ENCODE measurements at places on chromosomes 12 and 14.
A peak's percentile ranks its signal among the peaks of the same experiment; 100 is the strongest.

GRCh38 chr12:131692431-131692830 lies 18.5 kb upstream of the SFSWAP start:
- DNase-seq = no peak

DNA sequence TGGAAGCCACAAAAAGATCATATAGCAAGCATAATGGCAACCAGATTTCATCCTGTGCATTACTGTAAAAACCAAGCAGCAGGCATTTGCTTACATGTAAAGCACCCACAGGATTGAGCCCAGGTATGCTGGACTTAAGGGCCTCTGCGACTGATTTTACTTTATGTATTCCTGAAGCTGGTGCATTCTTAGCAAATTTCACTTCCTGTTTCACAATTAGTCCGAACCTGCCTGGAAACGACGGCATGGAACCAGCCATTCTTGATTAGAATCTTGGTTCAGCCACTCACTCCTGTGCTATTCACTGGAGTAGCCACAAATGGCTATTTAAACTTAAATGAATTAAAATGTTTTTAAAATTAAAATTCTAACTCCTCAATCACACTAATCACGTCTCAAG lies 239.2 kb downstream of the NUAK1 start:
- DNase-seq = no peak

DNA sequence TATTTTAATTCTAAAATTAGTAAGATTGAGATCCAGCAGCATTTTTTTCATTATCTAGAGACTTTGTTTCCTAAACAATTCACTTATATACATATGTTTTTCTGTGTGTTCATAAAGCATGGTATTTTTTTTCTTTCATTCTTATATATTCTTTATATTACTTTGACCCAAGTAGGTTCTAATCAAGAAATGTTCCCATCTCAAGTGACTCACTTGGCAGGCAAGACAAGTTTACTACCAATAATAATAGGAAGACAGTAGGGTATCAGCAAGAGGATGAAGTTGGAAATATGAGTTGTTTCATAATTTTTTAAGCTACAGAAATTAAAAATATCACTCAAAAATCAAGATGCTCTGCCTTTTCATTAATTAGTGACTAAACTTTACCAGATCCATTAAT lies 613.4 kb upstream of the ATP2B1 start:
- DNase-seq = no peak

DNA sequence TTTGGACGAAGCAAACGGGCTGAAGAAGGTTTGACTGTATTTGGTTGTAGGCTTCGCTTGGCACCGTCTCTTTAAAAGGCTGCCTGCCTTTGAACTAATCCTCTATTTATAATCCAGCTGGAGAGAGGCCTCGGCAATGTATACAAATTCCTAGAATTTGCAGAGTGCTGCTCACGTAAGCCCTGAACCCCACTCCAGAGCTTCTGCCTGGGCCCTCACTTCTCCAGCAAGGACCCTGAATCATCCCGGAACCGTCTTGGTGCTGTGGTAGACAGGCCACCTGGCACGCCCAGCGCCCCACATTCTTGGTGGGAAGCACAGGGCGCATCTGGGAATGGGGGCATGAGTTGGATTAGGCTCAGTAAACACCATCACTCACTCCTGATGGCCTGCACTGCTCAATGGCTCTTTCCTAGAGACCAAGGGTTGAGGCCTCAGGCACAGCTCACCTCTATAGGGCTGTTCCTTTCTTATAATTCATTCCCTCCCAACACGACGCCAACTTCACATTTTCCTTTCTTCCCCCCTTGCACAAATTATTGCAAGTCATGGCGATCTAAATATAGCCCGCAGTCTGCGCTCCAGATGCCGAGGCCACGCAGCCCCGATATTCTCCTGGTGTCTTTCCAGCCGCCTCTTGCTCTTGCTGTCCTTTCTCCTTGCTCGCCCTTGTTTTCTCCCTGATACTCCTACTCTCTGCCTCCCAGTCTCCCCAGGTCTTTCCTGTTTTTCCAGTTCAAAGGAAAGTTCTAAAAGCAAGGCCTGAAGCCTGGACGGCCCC lies 141.0 kb downstream of the ZFP36L1 start:
- DNase-seq = peak; percentile 79

GRCh38 chr12:49868449-49868848 lies 25.5 kb upstream of the BCDIN3D start:
- no peak for DNase-seq

- no peak for DNase-seq
Measured at GRCh38 chr12:1573960-1574864, 20.2 kb downstream of the FBXL14 start.

- DNase-seq = peak; percentile 46
Measured at GRCh38 chr12:78928200-78929074, 63.9 kb downstream of the SYT1 start.

DNA sequence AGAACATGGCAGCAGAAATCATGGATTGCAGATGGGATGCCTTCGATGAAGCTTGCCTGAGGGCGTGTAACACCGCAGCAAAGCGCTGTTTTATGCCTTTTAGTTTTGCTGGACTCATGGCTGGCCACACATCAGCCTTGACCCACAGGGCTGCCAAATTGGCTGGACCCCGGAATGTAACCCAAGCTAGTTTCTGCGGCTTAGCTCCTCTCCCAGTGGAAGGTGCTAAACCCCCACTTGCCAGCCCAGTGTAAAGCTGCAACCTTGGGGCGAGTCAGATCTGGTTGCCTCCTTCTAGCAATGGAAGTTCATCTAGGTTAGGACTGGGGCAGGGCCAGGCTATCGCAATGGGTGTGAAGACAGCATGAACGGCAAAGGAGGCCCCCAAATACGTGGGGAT lies 38.3 kb downstream of the MEG3 start:
- DNase-seq = no peak

- DNase-seq = no peak
Measured at GRCh38 chr14:67859169-67859749, 39.7 kb downstream of the RAD51B start.

- peak; percentile 72 for DNase-seq
Measured at GRCh38 chr12:13075118-13075480, 28.4 kb downstream of the GSG1 start.

GRCh38 chr12:13499008-13499407 lies 302.5 kb downstream of the EMP1 start:
- no peak for DNase-seq

- no peak for DNase-seq
Measured at GRCh38 chr12:67601126-67601525, 47.4 kb upstream of the DYRK2 start.

DNA sequence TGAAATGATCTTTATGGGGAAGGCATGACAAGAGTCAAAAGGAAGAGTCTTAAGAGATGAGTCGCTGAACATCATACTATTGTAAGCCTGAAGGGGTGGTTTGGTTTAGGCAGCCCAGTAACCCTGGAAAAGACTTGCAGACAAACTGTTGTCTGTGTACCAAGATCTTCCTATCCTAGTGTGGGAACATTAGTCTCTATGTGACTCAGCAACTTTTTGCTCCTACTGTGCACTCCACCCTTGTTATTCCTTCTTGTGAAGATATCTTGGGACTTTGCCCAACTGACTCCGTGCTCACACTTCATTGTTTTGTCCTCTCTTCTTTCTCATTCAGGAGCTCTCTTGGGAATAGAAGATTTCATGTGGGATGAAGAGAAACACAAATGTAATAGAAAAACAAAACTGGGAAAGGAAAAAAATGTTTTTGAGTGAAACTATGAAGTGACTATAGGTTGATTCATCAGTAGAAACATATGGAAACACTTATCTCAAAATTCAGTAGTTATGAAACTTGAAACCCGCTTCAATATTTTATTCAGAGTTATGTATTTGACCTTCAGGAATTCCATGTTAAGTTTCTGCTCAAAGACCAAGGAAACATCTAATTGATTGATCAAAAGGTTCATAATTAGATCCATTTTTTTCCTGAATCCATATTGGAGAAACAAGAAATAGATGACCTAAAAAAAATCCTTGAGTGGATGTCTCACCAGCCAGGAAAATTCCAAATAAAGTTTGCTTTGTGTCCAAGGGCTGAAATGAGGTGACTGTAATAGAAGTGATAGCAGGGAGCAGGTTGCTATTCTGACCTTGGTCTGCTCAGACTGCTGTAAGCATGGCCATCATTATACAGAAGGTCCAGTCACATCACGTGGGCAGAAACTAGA lies 67.2 kb downstream of the BTG1 start:
- DNase-seq = peak; percentile 100

GRCh38 chr14:85190251-85190650 lies 339.7 kb upstream of the FLRT2 start:
- no peak for DNase-seq

- DNase-seq = no peak
Measured at GRCh38 chr14:103241531-103241930, 92.5 kb upstream of the EIF5 start.

DNA sequence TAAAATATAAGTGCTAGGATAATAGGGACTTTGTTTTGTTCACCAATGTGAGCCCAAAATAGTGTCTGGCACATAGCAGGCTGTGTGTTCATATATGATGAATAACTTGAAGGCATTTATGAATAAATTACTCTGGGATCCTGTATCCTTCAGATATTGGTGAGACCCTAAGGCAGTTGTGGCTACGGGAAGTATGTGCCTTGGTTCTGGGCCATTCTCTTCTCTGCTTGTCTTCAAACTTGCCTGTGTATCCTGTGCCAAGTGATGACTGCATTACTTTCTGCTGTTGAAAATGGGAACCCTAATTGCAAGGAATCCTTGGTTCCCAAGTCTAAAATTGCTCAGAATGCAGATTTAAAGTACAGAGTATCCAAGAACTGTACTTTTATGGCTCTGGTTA lies 67.6 kb upstream of the KTN1 start:
- DNase-seq = peak; percentile 63

- DNase-seq = peak; percentile 36
Measured at GRCh38 chr12:42589465-42590329, at the start of gene PRICKLE1. Gene PRICKLE1 (minus strand): TSS chr12:42589746. CDS start chr12:42472516, 117,230 bp downstream.

DNA sequence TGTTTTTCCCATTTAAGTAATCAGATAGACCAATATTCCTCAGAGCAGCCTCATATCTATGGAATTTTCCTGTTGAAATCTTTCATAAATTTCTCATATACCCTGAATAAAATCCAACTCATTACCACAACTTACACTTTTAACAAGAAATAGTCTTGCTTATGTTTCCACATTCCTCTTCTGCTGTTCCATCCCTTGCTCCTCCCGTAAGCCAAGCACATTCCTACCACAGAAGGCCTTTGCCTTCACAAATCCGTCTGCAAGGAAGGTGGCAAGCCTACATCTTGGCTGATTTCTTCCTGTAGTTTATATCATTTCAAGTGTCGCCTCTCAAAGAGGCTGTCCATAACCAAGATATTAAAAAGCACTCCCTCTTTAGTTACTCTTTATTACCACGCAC lies 127.7 kb downstream of the C12orf50 start:
- peak; percentile 3 for DNase-seq

DNA sequence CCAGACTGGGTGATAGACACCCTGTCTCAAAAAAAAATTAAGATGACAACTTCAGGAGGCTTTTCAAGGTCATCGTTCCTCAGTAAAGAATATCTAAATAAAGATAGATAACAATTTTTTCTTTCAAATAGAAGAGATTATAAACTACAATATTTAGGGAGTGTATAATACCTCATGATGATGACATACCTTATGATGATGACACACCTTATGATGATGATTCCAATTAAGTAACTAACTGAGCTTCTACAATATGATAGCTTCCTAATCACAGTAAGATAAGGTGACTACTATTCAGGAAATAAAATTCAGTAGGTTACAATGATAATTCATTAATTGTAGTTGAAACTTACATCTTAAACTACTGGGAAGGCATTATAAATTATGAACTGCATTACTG lies 40.4 kb downstream of the KITLG start:
- no peak for DNase-seq

GRCh38 chr12:4107911-4108697 lies 165.5 kb upstream of the CCND2 start:
- DNase-seq = no peak

GRCh38 chr14:63614679-63615363 lies 26.9 kb downstream of the WDR89 start:
- DNase-seq = peak; percentile 71

DNA sequence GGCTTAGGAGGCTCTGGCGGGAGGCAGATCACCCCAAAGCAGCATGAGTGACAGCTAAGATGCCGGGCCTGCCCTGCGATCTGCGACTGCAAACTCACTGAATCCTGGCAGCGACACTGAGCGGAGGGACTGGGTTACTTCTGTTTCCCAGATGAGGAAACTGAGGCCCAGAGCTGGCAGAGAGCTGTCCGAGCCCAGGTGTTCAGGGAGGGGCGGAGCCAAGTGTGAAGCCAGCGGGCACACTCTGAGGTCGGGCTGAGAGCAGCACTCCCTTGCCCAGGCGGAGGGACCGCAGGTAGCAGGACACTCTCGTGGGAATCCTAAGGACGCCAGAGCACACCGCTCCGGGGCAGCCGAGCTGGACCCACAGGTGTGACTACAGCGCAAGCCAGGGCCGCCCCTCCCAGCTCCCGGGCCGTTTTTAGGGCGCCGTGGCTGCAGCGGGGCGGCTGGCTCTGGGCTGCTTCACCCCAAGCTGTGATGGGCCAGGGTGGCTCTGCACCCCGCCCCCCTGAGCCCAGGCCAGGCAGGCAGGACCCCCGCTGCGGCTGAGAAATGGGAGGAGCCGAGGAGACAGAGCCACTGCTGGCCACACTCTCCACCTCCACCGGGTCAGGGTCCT lies 27.4 kb downstream of the MMP17 start:
- no peak for DNase-seq

GRCh38 chr12:129196927-129197326 lies 343.6 kb downstream of the GLT1D1 start:
- no peak for DNase-seq

DNA sequence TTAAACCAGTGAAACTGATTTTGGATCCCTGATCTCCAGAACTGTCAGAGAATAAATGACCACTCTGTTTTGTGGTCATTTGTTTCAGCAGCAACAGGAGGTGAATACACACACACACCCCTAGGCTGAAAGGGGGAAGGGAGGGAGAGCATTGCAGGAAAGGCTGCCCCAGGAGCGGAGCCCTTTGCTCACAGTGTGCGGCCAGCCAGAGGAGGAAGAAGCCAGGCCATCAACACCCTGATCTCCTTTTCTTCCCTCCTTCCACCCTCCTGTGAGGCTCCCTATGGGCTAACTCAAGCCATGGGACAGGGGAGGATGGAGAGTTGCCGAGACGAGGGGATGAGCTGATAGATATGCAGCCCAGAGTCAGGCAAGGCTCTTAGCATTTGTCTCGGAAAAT lies 211.9 kb downstream of the TBX5 start:
- DNase-seq = no peak

- no peak for DNase-seq
Measured at GRCh38 chr14:24234095-24235005, 1.6 kb downstream of the GMPR2 start.

All from AG10803 (cell line).